ENCODE measurements at places on chromosomes 3 and 15.

DNA sequence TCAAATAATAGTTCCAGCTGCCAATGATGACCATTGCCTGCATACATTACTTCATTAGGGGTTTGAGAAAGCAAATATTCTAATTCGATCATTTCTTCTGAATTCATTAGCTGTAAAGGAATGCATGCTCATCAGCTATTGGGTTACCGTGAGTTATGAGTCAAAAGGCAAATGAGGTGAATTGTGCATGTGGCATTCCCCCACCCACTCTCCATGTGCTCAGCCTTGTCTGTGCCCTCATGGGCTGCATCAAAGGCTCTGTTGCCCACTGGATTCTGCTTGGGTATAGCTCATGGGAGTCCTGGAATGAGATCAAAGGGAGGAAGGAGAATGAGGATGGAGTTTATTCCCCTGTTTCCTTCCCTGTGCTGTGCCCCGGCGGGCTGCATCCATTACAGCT is 99.3 kb upstream of the CHRNA7 start:
- DNase-seq = peak; percentile 5

DNA sequence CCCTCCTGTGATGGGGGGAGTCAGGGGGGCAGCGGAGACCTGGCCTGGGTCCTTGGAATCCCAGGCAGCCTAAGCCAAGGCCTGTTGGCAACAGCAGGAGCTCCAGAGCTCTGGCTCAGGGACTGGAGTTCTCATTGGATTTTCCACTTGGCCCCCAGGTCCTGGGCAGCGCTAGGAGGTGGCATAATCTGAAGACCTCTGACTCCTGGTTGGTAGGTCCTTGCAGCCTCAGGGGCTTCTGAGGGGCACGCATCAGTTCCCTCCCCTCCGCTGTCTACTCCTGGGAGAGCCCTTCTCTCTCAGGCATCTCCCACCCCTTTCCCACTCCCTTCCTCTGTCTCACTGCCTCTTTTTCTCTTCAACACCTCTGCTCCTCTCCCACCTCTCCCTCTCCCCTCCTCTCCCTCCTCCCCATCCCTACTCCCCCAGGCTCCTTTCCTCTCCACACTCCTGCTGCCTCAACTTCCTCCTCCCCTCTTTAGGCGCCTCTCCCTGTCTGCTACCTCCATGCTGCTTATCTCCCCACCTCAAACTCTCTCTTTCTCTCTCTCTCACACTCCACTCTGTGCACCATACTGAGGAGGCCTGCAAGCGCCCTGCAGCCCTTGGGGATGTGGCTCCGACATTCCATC is 41.1 kb upstream of the SLC6A1 start:
- no peak for DNase-seq

- DNase-seq = no peak
Measured at GRCh38 chr3:108021131-108021530, 69.7 kb downstream of the CD47 start.

DNA sequence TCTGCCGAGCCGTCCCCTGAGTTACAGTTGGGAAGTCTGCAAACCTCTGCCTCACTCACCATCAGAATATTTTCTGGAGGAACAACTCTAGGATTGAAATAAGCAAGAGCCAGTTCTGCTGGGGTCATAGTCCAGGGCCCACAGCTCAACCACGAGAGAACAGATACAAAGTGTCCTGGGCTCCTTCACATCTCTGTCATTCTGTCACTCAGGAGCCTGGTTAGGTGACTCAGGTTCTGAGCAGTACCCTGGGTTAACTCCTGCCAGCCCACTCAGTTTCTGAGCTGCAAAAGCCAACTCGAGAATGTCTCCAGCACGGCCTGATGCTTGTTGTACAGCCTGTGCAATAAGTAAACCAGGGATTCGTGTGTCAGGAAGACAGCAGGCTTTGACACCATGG is 155.7 kb downstream of the SLCO3A1 start:
- peak; percentile 19 for DNase-seq

DNA sequence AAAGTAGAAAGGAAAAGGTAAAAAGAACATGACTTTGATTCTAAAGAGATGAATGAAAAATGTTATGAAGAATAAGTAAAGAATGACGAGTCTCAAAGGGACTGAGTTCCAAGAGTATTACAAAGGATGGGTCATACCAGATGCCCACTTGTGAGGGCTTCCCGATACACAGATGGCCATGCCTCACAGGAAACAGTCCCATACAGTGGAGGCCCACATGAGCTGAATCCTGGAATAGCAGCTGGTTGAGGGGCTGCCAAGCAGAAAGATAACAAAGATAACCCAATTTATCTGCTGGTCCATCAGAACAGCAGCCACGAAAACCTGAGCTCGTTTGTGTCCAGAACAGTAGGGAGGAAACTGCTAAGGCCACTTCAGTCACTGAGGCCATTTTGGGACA is 3.7 kb downstream of the SSR3 start:
- DNase-seq = no peak

DNA sequence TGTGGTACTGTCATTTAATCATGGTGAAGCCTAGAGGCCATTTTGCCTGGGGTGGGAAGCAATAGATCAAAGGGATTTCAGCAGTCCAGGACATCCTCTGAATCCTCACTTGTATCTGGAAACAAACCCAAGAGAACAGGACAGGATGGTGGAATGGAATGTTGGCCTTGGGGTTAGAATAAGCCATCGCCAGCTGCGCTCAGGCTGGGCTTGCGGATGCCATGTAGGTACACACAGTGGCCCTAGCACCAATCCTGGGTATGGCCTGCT is 76.5 kb upstream of the ALDH1A3 start:
- no peak for DNase-seq

DNA sequence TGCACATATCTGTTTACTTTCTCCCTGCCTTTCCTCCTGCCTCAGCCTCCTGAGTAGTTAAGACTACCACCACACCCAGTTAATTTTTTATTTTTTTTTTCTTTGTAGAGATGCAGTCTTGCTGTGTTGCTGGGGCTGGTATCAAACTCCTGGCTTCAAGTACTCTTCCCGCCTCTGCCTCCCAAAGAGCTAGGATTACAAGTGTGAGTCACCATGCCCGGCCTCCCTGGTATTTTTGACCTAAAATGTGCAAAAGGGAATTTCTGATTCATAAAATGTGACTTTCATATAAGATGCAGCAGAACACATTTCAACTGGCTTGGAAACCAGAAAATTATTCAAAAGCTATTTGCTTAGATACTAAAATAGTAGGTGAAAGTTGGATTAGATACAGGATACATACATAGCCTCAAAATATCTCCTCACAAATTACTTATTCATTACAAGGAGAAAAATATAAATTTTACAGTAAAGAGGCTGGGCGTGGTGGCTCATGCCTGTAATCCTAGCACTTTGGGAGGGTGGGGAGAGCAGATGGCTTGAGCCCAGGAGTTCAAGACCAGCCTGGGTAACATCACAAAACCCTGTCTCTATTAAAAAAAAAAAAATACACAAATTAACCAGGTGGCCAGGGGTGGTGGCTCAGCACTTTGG is 32.0 kb downstream of the MAP4 start:
- no peak for DNase-seq

GRCh38 chr3:138082992-138083386 is 32.4 kb downstream of the DZIP1L start:
- no peak for DNase-seq

GRCh38 chr3:190366133-190366532 is 21.8 kb upstream of the CLDN16 start:
- no peak for DNase-seq

DNA sequence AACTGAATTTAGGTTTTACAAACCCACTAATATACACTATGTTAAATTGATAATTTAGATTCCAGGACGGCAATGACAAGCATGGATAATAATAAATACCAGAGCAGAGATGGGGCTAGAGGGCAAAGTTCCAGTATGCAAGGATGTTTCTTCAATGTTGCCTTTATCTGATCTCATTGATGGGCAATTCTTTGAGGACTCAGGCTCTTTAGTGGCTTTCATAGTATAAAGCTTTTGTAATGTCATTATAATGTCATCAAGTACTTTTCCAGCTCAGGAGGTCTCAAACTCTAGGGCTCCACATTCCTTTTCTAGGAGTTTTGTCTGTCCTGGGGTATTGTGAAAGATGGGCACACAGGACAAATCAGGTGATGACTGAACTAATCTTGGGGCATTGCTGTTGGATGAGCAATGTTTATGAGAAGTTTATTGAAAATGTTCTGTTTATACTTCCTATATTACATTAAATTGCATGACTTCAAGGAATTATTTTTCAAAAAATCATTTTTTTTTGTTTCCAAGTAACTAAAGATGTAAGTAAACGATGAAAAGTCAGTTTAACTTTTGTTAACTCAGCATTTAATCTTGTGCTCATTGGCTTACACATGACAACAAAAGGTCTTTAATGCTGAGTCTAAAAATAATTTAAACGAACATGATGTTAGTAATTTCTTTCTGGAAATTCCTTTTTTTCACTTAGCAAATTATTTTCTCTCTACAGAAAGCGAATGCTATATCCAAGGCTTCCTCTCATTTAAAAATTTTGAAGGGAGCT is 116.4 kb downstream of the OXSM start:
- DNase-seq = no peak

- DNase-seq = no peak
Measured at GRCh38 chr15:63986751-63987341, 59.4 kb downstream of the DAPK2 start.

DNA sequence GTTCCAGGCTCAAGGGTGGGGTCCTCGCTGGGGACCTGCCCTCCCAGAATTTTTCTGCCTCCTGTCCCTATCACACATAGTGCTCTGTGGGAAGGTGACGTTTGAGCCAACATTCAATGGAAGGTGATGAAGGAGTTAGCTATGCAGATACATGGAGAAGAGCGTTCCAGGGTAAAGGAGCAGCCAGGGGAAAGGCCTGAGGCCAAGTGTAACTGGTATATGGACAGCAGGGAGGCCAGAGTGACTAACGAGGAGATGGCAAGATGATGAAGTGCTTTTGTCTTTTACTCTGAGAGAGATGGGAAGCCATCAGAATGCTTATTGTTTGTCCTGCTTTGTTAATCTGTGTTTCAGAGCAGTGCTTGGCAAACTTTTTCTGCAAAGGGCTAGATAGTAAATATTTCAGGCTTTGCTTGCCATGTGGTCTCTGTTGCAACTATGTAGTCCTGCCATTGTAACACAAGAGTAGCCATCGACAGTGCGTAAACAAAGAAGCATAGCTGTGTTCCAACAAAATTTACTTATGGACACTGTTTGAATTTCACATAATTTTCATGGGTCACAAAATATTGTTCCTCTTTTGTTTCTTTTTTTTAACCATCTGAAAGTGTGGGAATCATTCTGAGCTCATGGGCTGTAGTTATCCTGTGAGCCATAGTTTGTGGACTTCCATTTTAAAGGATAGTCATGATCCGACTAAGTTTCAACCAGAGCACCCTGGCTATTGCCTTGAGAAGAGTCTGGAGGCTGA is 25.8 kb upstream of the PIAS1 start:
- no peak for DNase-seq

GRCh38 chr3:159340877-159341500 is 539.1 kb downstream of the MFSD1 start:
- no peak for DNase-seq

GRCh38 chr15:36426691-36427090 is 152.7 kb upstream of the CDIN1 start:
- no peak for DNase-seq

GRCh38 chr3:182606905-182607504 is 186.3 kb upstream of the ATP11B start:
- no peak for DNase-seq

- DNase-seq = no peak
Measured at GRCh38 chr3:72190050-72190449, 405.1 kb upstream of the PROK2 start.

DNA sequence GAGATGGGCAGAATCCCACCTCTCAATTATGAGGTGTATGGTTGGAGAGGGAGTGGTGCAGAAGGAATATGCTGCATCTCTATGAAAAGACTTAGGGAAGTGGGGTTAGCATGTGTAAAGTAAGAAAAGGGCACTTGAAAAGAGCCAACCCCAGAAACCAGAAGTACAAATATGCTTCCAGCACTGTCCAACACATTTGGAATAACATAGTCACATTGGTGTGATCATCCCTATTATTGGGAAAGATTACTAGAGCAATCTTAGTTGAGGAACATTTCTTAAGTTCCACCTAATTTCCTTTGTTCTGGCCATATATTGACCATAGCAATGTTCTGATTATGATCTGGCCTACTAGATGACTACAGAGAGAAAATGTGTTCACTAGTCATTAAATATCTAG is 34.3 kb downstream of the HMG20A start:
- no peak for DNase-seq

DNA sequence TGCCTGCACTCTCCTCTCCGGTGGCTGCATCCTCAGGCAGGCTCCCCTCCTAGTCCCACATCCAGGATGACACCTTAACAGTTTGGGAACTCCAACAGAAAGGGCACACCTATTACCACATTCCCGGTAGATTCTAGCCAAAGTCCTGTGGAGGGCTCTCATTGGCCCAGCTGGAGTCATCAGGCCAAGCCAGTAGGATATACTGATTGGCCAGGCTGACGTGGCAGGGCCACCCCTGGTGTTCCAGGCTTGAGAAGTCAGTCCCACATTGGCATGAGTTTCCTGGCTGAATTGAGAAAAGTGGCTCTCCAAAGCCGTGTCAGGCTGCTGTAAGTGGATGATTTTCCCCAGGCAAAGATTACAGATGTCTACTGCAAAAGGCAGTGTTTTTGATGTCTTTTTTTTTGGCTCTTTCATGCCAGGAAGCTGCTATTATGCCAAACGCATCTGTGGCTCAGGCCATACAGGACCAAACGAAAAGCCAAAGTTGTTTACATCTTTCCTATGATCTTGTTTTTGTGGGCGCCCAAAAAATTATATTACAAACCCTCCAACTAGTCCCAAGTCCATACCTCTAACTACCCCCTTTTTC is 6.6 kb upstream of the BLM start:
- no peak for DNase-seq

DNA sequence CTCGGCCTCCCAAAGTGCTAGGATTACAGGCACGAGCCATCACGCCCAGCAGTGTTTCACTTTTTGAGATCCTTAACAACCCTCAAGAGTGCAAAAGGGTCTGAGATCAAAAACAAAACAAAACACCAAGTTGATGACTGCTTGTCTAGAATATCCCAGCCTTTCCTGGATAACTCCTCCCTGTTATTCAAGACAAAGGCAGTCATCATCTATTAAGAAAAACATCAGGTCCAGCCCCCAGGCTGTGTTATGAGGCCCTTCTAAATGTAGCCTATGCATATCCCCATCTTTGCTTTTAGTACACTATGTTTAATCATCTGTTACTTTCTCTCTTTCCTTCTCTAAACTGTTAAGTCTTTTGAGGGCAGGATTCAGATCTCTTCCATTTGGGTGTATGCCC is 150.1 kb upstream of the FHIT start:
- DNase-seq = no peak

DNA sequence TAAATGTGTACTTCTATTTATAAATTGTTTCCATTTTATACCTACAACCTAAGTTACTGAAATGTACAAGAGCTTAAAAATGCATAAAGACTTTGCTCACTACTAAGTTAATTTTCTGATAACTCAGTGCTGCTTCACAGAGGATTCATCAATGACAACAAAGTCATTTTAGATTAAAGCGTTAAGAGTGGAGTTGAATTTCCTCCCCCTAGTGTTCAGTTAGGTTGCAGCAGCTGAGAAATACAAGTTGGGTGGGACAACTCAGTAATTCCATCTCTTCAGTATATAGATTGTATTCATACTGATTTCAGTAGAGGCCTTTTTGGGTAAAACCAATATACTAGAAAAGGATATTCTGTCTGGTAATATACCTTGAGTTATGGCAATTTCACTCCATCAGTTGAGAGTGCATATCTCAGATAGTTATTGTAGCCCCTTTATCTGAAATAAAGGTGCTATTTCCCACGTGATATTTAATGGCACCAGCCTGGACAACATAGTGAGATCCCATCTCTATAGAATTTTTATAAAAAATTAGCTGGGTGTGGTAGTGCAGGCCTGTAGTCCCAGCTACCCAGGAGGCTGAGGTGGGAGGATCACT is 6.9 kb upstream of the RPL35A start:
- no peak for DNase-seq

GRCh38 chr3:141051443-141052200 is 475 bp downstream of the SPSB4 start:
- DNase-seq = no peak
